ENCODE measurements at places on chromosomes 12 and 14.

GRCh38 chr12:92518071-92518470 is 184.7 kb upstream of the PLEKHG7 start:
- DNase-seq = no peak

DNA sequence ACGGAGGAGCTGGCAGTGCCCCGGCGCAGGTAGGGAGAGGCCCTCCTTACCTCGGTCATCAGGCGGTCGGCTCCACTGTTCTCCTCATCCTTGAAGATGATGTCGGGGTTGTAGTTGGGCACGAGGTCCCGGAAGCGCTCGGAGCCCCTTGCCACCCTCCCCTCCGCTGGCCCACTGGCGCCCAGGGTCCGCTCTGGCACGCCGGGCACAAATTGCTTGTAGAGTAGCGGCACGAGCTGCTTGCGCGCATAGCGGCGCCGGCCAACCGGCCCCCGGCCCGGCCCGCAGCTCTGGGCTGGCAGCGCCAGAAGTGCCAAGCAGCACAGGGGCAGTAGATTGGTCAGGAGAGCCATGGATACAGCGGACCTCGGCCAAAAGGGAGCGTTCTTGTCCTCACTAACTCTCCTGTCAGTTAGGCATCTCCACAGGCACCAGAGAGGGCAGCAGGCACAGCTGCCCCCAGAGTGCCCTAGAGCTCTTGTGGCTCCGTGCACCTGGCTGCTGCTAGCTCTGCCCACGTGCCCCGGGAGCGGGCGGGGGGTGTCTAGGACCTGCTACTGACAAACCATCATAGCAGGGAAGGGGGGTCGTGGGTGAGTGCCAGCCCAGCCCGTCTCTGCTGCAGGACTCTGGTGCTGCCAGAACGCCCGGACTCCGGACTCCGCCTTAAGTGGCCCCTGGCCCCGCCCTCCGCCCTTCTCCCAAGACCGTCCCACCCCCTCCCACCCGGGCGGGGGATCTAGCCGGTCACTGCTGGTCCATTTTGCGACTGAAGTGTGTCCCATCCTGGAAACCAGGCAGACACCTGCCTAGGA is at the start of gene DHH:
Gene DHH (minus strand): TSS at position 642 of the 815 bp plus-strand sequence. CDS start 289 bp downstream, at position 353.
- no peak for DNase-seq

DNA sequence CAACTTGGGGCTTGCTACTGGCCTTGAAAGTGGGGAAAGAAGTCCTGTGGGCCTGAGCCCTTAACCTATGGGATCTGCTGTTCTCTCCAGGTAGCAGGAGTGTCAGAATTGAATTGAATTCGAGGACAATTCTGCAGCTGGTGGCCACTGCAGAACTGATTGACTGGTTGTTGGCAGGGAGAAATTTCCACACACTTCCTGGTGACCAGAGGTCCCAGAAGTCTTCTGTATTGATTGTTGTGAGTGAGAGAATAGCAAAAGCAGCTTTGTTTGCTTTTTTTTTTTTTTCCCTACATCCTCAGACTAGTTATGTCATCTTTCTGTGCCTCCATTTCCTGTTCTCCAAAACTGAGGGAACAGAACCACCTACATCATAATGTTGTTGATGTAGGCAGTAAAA is 64.1 kb downstream of the PRICKLE1 start:
- no peak for DNase-seq

- no peak for DNase-seq
These were observed 15.5 kb upstream of the FKBP4 start for GRCh38 chr12:2779281-2779680.

GRCh38 chr12:104469066-104469465 is 12.3 kb downstream of the CHST11 start:
- DNase-seq = no peak

- DNase-seq = no peak
These were observed 47.3 kb downstream of the PDE3A start for GRCh38 chr12:20415641-20416040.

GRCh38 chr14:92701826-92702225 is 46.6 kb downstream of the LGMN start:
- DNase-seq = no peak

DNA sequence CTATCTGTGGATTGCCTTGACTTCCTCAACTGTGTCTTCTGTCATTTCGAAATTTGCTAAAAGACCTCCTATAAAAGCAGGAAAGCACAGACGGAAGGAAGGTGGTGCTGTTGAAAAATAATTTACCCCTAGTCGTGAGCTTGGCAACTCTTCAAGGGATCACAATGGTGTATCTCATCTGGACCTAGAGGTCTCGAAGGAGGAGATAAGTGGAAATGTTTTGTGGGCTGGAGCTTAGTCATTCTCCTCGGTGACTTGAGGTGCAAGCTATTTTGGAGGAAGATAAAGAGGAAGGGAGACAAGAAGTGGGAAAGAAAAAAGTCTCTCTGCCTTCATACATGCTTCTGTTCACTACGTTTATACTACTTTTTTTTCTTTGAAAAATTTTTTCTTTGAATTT is 89.9 kb downstream of the FLRT2 start:
- DNase-seq = no peak

GRCh38 chr12:124654666-124655047 is 87.2 kb upstream of the NCOR2 start:
- DNase-seq = no peak
